Left lobe of liver (tissue), 2 donors: ENCODE measurements at places on chromosomes 5 and 9. TPM values are rescaled to one million over a fixed set of nuclear protein-coding genes. Genes with fewer than 3 reads are reported as not detected.

RASGEF1C gene
- total RNA-seq: 0.30 TPM

OR1Q1 gene
- not detected for total RNA-seq

CD14 gene
- total RNA-seq: 211 TPM

BNC2 gene
- total RNA-seq: 0.55 TPM

TIFAB gene
- total RNA-seq: not detected

TMEM215 gene
- not detected for total RNA-seq

RABL6 gene
- total RNA-seq: 18.4 TPM

PRRX2 gene
- total RNA-seq: not detected

MEGF10 gene
- total RNA-seq: 1.4 TPM

MELK gene
- total RNA-seq: 0.23 TPM

GADD45G gene
- total RNA-seq: 17.5 TPM

IL12B gene
- total RNA-seq: not detected

CBY3 gene
- total RNA-seq: not detected

TNFSF8 gene
- 0.33 TPM for total RNA-seq

PTGES gene
- not detected for total RNA-seq

SLC38A9 gene
- 13.5 TPM for total RNA-seq

SPATA6L gene
- total RNA-seq: 3.7 TPM

CDC26 gene
- 17.8 TPM for total RNA-seq

SAXO1 gene
- not detected for total RNA-seq

JAKMIP2 gene
- 0.40 TPM for total RNA-seq

SPOCK1 gene
- 0.40 TPM for total RNA-seq

PDCD1LG2 gene
- total RNA-seq: 0.73 TPM

ACOT12 gene
- 51.6 TPM for total RNA-seq

TEK gene
- 4.4 TPM for total RNA-seq

TAS2R1 gene
- total RNA-seq: not detected

ITK gene
- 0.70 TPM for total RNA-seq

CLK4 gene
- total RNA-seq: 17.6 TPM

DND1 gene
- 1.8 TPM for total RNA-seq

LCN10 gene
- total RNA-seq: 0.15 TPM

HNRNPA0 gene
- 8.6 TPM for total RNA-seq

PSAT1 gene
- 92.5 TPM for total RNA-seq

LRRC14B gene
- not detected for total RNA-seq

PCDHGB3 gene
- total RNA-seq: 0.83 TPM

DRD1 gene
- 0.13 TPM for total RNA-seq

WNT8A gene
- not detected for total RNA-seq

BARHL1 gene
- not detected for total RNA-seq
